ENCODE measurements at places on chromosomes 3 and 15. TPM values are rescaled to one million over a fixed set of nuclear protein-coding genes. Genes with fewer than 3 reads are reported as not detected.

GRCh38 chr3:60552581-60552980 is 698.7 kb downstream of the FHIT start:
- no peak overlapping the region for H3K4me3 ChIP-seq

DNA sequence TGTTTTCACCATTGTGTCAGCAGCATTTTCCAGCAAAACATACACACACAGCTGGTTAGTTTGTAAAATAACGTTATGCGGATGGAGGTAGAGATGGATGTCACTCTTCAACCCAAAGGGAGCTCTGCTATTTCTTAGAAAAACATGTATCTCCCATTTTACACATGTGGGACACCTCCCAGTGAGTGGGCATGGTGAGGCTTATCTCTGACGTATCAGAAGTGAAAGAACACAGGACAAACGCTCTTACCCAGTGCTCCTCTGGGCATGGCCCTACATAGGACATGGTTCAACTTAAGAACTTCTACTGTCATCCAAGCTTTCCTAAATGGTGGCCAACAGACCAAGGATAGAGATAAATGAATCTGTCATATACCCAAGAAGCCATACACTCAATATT is 2.1 kb downstream of the FAM240A start:
- H3K36me3 ChIP-seq: no peaks in the 10 kb centered on the region
- no peak overlapping the region for H3K4me3 ChIP-seq
- no peaks in the 10 kb centered on the region for H3K4me1 ChIP-seq

GRCh38 chr3:101261506-101261905 is 58.9 kb downstream of the IMPG2 start:
- H3K4me3 ChIP-seq: no peak overlapping the region
- no peaks in the 10 kb centered on the region for H3K27me3 ChIP-seq

DNA sequence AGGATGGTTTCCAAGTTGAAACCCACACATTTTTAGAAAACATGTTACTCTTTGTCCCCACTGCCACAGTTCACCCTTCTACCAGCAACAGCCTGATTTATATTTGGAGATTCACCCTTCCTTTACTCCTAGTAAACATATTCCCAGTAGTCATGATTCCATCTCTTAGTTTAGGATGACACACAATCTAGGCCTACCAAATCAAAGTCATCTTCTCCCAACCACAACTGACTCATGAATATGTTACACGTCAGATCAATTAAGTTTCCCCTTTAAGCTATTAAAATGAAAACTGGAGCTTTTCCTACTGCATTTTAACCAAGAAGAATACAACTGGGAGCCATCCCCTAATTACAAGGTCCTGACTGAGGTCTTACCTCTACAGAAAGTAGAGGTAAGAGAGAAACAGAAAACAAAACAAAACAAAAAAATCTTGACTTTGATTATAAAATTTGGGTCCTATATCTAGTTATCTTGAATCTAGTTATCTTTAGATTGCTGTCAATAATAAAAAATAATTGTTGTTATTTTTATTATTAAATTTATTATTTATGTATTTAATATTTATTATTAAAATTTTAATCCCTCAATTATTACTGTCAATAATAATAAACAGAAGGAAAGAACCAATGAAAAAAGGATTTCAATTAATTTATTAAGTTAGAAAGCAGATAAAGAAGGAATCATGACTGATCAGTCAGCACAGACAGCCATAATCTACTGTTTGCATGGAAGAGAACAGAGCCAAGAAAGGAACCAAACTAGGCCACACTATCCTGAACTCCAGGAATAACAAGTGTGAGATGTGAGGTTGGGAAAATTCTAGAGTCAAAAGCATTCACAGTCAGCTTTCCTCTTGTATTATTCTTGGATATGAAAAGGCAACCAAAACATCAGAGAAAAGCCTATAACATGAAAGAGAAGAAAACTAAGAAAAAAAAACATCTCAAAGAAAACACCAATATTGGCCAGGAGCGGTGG is 12.5 kb downstream of the DPH6 start:
- no peaks in the 10 kb centered on the region for H3K4me1 ChIP-seq
- no peak overlapping the region for H3K27ac ChIP-seq
- DNase-seq: no peak
- H3K36me3 ChIP-seq: no peaks in the 10 kb centered on the region

DNA sequence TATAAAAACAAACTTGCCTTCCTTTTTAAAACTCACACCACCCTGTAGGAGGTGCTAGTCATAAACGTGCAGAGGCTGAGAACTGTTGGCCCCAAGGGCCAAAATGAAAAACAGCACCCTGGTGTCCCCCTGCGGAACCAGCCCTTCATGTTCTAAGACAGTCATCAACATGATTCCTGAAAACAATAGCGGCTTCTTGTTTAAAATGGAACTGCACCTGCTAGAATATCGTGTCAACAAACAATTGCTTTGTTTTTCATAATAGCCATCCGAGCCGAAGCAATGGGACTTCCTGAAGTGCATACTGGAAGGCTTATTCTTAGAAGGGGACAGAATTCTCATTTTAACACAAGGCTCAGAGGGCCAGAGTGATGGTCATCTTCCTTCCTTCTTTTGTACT is 43.7 kb downstream of the MECOM start:
- peaks cover 9% of the 10 kb centered on the region for H3K4me1 ChIP-seq
- DNase-seq: no peak
- H3K36me3 ChIP-seq: no peaks in the 10 kb centered on the region
- H3K4me3 ChIP-seq: no peak overlapping the region
- no peaks in the 10 kb centered on the region for H3K27me3 ChIP-seq

DNA sequence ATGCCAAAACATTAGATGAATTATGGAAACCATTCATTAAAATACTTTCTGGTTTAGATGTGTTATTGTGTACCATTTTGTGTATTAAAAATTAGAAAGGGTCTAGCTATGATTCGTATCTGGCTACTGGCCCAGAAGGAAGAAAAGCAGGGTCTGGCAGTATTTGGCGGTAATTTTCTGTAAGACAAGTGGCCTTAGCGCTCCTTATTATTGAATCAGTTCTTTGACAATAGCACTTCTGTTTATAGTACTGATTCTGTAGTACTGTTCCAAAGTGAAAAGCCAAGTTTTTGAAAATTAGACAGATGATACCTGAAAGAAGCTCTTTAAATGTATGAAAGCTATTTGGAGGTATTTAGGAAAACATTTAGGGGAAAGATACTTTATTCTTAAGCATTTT is 10.2 kb downstream of the GLCE start:
- no peaks in the 10 kb centered on the region for H3K36me3 ChIP-seq
- H3K27me3 ChIP-seq: no peaks in the 10 kb centered on the region
- no peak for DNase-seq
- no peak overlapping the region for H3K27ac ChIP-seq

DNA sequence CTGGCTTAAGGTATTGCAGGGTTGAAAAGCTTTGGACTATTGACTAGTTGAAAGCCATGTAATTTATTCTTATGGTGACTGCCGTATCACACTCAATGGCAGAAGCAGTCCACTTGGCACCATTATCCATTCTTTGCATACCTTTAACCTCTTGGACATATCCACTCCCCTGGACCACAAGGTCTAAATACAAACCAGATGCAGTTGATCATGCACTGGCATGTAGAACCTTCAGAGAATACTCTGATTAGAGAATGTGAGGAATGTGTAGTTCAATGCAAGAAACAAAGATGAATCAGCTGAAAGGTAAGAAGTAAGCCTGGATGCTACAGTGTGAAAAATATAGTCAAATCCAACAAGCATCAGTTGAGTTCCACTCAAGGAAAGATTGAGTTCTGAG is 93.1 kb downstream of the FRMD5 start:
- peaks cover 20% of the 10 kb centered on the region for H3K4me1 ChIP-seq
- no peak overlapping the region for H3K4me3 ChIP-seq
- DNase-seq: no peak
- H3K27me3 ChIP-seq: no peaks in the 10 kb centered on the region

DNA sequence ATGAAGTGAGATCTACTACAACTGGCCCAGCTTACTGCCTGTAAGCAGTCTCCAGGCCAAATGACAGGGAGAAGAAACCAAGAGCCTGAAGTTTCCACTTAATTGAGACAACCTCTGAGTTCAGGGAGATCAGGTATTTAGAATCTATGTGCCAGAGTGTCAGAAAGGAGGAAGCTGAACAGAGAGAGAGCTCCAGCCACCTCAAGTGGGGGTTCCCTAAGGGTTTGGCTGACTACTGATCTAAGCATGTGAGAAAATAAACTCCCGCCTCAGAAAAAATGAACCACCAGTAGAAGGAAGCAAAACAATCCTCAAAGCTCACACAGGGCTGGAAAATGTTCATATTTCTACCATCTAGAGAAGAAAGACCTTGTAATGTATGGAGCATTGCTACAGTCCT is 25.0 kb downstream of the ADAM10 start:
- no peaks in the 10 kb centered on the region for H3K36me3 ChIP-seq
- H3K4me3 ChIP-seq: no peak overlapping the region
- H3K4me1 ChIP-seq: peaks cover 39% of the 10 kb centered on the region

DNA sequence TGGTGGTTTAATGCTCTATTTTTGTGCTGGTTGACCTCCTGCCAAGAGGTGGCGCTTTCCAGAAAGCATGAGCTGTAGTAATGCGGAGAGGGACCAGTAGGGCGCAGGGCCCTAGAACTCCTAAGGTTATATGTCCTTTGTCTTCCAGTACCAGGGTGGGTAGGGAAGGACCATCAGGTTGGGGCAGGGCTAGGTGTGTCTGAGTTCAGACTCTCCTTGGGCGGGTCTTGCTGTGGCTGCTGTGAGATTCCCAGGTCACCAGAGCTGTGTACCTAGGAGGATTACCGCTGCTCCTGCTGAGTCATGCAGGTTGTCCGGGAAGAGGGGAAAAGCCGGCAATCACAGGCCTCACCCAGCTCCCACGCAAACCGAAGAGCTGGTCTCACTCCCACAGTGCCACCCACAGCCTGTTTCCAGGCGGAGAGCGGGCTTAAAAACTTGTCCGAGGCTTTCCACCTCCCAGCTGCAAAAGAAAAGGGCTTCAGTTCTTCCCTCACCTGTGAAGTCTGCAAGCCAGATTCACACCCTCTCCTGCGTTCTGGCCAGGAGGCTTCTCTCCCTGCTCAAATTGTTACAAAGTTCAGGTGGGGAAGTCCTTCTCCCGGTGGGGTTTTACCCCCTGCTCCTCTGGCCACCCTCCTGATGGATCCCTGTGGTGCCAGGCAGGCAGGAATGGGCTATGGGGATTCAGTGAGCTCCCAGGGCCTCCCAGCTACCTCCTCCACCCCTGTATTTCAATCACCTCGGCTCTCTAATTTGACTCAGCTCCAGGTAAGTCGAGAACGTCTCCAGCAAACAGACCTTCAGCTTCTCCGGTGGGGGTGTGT is 37.7 kb upstream of the BCHE start:
- no peak overlapping the region for H3K27ac ChIP-seq
- no peaks in the 10 kb centered on the region for H3K36me3 ChIP-seq

- no peak overlapping the region for H3K4me3 ChIP-seq
- peaks cover 18% of the 10 kb centered on the region for H3K4me1 ChIP-seq
- no peak for DNase-seq
Measured at GRCh38 chr3:50196253-50196801, 4.9 kb downstream of the GNAT1 start.

DNA sequence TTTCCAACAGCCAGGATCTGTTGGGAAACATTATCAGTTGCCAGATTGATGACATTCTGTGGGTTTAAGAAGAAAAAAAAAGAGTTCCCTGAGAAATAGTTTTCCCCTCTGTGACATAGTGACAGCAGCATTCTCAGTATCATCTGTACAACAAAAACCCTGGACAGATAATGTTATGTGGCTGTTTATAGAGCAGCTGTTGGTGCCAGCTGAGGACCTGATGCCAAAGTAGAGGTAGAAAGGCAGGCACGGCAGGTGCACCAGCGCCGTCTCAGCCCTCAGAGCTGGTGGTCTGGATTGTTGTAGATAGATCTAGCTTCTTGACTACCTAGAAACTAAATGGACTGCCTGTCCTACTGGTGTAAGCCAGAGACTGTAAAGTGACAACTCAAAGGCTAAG is 56.2 kb upstream of the FILIP1L start:
- H3K27ac ChIP-seq: no peak overlapping the region
- peaks cover 16% of the 10 kb centered on the region for H3K4me1 ChIP-seq
- no peak for DNase-seq
- no peak overlapping the region for H3K4me3 ChIP-seq

DNA sequence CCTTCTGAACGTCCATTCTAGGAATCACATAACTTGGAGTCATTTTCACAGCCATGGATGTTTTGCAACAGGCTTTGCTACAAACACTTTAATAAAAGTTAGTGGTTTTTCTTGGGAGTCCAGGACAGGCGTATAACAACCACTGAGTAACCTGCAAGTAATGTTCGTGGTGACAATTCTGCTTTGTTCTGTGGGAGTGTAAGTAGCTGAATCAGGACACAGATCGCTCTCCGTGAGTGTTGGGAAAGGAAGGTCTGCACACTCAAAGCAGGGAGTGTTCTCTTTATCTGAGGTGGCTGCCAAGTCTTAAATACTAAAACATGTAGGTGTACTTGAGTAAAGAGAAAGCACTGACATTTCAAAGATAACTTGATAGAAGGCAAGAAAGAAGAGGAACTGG is 7.9 kb upstream of the BNC1 start:
- H3K27me3 ChIP-seq: peaks cover 37% of the 10 kb centered on the region
- DNase-seq: peak; percentile 50
- no peaks in the 10 kb centered on the region for H3K4me1 ChIP-seq

- no peaks in the 10 kb centered on the region for H3K4me1 ChIP-seq
- H3K36me3 ChIP-seq: no peaks in the 10 kb centered on the region
- H3K4me3 ChIP-seq: no peak overlapping the region
- H3K27ac ChIP-seq: no peak overlapping the region
- H3K27me3 ChIP-seq: no peaks in the 10 kb centered on the region
Measured at GRCh38 chr3:150107429-150108175, 136.9 kb upstream of the PFN2 start.

DNA sequence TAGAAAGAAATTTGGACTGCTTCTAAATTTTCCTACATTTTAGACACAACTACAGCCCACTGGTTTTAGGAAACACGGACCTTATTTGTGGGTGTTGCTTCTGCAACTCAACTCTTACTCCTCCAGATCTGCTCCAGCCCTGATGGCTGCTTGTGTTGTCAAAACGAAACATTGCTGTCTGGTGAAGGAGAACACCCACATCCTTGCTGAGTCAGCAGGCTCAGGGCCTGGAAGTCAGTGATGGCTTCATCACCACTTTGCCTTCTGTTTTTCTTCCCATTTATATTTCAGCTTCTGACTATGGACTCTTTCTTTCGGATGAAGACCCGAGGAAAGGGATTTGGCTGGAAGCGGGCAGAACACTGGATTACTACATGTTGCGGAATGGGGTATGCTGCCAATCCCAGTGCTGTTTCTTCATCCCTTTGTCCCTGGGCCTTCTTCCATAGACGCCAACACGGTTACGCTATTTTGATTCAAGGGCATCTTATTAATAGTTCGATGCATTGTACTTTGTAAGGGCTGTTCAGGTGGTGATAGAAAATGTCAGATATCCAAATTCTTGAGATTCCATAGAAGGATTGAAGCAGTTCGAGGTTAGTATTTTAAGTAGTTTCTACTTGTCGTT is 392.6 kb upstream of the TPM1 start:
- H3K27ac ChIP-seq: no peak overlapping the region
- no peaks in the 10 kb centered on the region for H3K4me1 ChIP-seq
- DNase-seq: peak; percentile 74
- H3K27me3 ChIP-seq: no peaks in the 10 kb centered on the region
- H3K36me3 ChIP-seq: peaks cover 17% of the 10 kb centered on the region

GRCh38 chr3:53668872-53669271 is 174.5 kb downstream of the CACNA1D start:
- no peak overlapping the region for H3K4me3 ChIP-seq
- peak; percentile 45 for DNase-seq
- H3K27ac ChIP-seq: no peak overlapping the region
- H3K36me3 ChIP-seq: no peaks in the 10 kb centered on the region
- no peaks in the 10 kb centered on the region for H3K27me3 ChIP-seq

GOLGA6L4 gene
- total RNA-seq: 0.50 TPM

KBTBD12 gene
- total RNA-seq: 5.0 TPM

RPUSD2 gene
- 13.5 TPM for total RNA-seq

GOLGA8T gene
- not detected for total RNA-seq

PIERCE2 gene
- 3.3 TPM for total RNA-seq

MRPS22 gene
- total RNA-seq: 50.9 TPM

HTR3E gene
- total RNA-seq: not detected

TGM5 gene
- total RNA-seq: under 0.01 TPM

MCCC1 gene
- 28.2 TPM for total RNA-seq

Measured in esophagus muscularis mucosa (tissue), 4 donors.